Hindlimb muscle (tissue), 1 donor: ENCODE measurements at places on chromosomes 5 and 9. TPM values are rescaled to one million over a fixed set of nuclear protein-coding genes. Genes with fewer than 3 reads are reported as not detected.

Gene COL15A1
- 227 TPM for polyA plus RNA-seq

Gene ESM1
- 2.3 TPM for polyA plus RNA-seq

Gene BNC2
- 5.3 TPM for polyA plus RNA-seq

Gene FGFR4
- 195 TPM for polyA plus RNA-seq

Gene ANKDD1B
- 0.75 TPM for polyA plus RNA-seq

Gene TGFBI
- 148 TPM for polyA plus RNA-seq

Gene BHMT
- polyA plus RNA-seq, result not detected

Gene PCDHGA7
- polyA plus RNA-seq, result 1.6 TPM

Gene TMEM174
- not detected for polyA plus RNA-seq

Gene PDE4D
- polyA plus RNA-seq, result 40.8 TPM

Gene TMEM232
- polyA plus RNA-seq, result 1.0 TPM

Gene TAS2R1
- not detected for polyA plus RNA-seq

DNA sequence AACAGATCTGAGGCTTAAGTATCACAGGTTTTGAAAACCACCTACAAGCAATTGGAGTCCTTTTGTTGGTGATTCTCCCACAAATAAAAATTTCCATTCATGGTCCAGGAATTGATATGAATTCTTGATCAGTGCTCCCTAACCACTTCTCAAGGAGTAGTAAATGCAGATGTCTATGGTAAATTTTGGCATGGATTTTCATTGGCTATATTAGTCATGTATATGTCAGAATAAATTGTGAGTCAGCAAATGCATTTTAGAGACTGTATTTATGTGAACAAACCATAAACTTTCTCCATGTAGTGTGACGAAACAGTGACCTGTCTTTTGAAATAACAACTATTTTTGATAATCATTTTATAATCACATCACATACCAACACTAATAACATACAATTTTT is 611.1 kb downstream of the HTR1A start:
- no peak for DNase-seq

GRCh38 chr5:180343831-180344695 is 9.1 kb downstream of the GFPT2 start:
- DNase-seq, result peak; percentile 58

DNA sequence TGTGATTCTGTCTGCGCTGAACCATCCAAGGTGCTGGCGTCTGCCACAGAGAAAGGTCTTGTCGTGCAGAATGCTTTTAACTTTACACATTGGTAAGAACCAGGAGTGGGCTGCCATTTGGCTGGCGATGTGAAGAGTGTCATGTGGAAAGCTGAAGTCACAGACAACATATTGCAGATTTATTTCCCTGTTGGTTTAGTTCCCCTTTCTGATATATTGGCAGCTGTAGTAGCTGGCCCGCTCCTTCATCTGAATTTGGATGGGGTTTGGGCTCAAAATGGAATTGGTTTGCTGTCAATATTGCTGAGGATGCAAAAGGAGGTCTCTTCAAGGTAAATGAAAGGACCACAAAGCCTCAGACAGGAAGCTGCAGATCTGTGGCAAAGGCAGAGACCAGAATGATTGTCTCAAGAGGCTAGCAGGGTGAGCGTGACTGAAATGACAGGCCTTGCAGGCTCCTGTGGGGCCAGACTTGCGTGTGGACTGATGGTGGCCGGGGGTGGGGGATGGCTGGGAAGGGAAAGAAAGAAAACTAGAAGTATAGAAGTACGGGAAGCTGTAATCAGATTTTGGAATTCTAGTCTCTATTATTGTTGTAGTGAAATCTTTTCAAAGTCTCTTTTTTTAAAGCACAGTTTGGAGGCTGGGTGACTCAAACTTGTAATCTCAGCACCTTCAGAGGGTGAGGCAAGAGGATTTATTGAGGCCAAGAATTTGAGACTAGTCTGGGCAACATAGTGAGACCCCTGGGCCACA is 25.1 kb upstream of the CD180 start:
- DNase-seq, result no peak

GRCh38 chr9:73056245-73056644 is 95.4 kb upstream of the ANXA1 start:
- DNase-seq, result no peak

- no peak for DNase-seq
Observed at GRCh38 chr9:125883565-125884217, 136.5 kb downstream of the PBX3 start.

- DNase-seq, result no peak
Observed at GRCh38 chr9:99750526-99750925, 71.2 kb upstream of the NR4A3 start.

DNA sequence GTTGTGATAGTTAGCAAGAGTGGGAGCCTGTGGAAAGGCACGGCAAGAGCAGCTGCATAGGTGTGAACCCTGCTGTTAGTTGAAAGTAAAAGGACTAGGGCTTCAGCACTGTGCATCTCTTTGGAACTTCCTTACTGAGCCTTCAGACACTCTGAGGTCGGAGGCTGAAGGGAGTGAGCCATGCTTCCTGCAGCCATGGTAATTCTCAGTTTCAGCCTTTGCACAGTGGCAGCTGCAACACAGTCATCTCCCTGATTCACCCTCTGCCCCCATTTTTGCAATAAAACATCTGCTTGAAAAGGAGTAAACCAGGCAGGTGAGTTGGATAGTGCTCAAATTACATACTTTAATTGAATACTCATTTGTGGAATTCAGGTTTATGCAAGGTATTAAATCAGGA is 6.5 kb upstream of the TLE4 start:
- no peak for DNase-seq

DNA sequence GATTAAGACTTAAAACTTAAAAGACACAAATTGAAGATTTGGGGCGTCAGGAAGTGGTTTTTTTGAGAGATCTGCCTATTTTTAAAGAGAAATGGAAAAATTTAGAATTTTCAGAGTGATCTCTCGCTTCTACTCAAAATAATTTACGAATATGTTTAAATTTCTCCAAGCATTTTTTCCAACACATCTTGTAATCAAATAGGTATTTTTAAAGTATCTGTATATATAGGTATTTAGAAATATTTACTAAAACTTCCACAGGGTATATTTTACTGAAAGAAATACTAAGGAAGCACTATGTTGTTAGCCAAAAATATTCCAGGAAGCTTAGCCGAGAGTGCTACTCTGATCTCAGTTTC is 9.8 kb upstream of the PCDHB1 start:
- no peak for DNase-seq

- peak; percentile 91 for DNase-seq
Observed at GRCh38 chr5:132496631-132497487, 6.3 kb upstream of the IRF1 start.

- no peak for DNase-seq
Observed at GRCh38 chr9:92032891-92033290, 82.3 kb downstream of the SPTLC1 start.

DNA sequence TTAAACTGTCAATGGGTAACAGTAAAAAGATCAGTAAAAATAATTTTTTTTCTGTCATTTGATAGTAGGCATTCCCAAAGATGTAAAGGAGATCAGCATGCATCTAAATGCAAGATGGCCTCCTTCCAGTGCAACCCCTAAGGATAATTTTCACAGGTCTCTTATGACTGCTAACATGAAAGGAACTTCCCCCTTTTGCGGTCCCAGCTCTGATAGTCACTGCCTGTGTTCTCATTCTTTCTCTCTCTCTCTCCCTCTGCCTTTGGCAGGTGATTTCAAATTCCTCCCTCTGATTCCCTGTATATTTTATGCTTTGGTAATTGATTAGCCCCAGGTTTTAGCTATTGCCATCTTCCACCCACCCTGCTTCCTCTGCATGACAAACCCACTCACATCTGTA is 8.9 kb downstream of the SPINK14 start:
- DNase-seq, result no peak

- peak; percentile 100 for DNase-seq
Observed at GRCh38 chr5:138575194-138576015, at the start of gene HSPA9. TSS of gene HSPA9 (minus strand) at chr5:138575401. CDS start at chr5:138575318, 83 bp downstream.

DNA sequence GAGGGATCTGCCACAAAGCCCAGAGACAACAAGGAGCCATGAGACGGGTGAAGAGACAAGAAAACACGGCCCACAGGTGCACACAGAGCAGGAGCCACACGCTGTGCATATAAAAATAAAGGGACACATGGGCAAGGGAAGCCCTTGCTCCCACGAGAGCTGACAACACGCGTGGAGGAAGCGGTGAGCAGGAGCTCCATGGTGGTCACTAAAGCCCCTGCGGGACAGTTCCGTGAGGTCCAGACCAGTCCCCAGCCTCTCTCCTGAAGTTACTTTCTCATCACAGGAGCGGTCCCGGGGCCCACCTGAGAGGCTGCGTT is 90.7 kb downstream of the CAMSAP1 start:
- DNase-seq, result no peak

GRCh38 chr9:21779397-21779796 is 23.0 kb upstream of the MTAP start:
- DNase-seq, result no peak

- no peak for DNase-seq
Observed at GRCh38 chr5:180129291-180130190, 58.0 kb upstream of the RNF130 start.

DNA sequence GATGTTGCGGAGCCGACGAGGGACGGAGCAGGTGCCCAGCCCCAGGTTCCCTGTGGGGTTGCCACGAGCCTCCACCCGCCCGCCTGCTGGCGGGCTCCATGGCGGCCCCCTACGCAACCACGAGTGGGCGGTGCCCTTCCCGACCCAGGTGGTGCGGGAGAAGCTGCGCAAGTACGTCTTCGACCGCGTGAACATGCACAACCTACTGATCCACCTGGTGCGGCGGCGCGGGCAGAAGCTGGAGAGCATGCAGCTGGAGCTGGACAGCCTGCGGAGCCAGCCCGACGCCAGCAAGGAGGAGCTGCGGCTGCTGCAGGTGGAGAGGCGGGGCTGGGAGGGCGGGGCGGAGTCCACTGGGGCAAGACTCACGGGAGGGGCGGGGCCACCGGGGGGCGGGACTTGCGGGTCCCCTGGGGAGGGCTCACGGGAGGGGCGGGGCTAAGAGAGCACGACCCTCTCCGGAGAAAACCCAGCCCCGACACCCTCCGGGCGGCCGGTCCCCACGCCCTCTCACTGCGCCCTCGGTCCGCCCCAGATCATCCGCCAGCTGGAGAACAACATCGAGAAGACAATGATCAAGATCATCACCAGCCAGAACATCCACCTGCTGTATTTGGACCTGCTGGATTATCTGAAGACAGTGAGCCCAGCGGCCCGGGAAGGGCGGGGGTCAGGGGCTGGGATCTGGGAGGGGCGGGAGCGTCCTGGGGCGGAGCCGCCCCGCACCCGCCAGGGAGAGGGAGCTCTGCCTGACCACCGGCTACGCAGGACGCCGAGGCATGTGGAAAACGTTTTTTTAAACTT is 3.9 kb downstream of the CCDC183 start:
- DNase-seq, result no peak

GRCh38 chr5:172178301-172178987 is 9.6 kb downstream of the STK10 start:
- no peak for DNase-seq

DNA sequence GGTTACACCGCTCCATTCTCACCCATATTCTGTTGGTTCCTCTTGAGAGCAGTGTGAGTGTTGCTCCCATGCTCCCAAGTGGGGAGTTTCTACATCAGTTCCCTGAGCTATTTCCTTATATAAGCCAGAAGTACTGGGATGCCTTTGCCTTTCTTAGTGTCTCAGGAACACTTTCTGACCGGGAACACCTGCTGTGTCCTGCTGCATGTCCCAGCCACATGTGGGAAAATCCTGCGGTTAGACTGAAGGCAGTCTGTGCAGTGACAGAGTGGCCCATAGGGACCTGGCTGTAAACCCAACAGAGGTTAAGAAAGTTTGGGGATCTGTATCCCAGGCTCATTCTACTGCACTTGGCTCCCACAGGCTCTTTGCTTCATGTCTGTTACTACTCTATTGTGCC is 126.0 kb downstream of the EGFLAM start:
- no peak for DNase-seq

DNA sequence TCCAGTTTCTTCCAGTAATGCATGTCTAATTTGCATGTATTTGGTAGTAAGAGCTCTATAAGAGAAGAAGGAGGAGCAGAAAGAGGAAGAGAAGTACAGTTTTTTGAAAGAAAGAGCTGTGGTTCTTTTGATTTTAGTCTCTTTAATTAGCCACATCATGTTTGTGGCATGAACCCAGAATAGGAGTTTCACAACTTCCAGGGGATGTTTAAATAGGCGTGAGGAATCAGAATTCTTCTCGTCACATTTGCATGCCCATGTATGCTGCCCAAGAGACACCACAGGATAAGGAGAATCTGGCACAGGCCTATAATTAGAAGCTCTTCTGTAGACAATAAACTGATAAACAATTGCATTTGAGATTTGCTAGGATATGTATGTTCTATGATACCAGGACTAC is 78.7 kb downstream of the GAS1 start:
- no peak for DNase-seq

DNA sequence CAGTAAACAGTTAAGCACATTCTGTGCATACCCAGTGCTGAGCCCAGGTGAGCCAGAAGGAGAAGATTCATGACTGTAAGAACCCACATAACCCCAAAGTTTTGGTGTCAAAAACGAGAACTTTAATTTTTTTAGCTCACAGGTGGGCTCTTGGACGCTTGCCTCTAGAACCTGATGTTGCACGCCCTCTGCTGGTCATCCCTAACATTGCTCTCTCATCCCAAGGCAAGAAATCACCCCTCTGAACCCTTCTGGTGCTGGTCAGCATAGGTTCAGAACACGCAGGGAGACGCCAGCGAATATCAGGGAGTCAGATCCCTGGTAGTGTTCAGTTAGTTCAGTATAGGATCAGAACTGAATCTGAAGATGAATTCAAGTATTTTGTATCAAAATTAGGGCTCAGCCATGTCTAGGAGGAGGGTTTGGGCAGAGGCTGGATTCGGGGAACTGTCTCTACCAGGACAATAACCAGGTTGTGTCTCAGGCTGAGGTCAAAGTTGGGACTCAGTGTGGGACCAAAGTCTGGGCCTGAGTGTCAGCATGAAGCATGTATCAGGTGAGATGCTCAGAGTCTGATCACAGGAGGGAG is 4.1 kb upstream of the DNAJB5 start:
- DNase-seq, result no peak

DNA sequence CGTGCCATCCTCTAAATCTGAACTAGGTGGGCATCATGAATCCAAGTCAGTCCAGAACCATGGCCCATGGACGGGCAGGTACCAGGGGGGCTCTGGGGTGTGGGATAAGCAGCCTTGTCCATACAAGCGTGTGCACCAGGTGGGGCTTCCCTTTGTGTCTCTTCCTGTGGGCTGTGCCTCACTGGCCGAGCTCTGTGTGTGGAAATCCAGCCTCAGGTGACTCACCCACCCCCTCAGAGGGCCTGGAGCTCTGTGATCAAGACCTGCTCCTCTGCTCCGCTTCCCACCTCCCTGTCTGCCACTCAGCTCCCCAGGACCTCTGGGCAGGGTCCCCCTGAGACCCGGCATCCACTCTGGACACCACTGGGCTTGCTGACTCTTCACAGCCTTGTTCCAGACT is 33.0 kb downstream of the GADD45G start:
- no peak for DNase-seq

GRCh38 chr5:15734058-15734457 is 234.1 kb downstream of the FBXL7 start:
- no peak for DNase-seq

GRCh38 chr5:158195416-158196210 is 336.7 kb upstream of the CLINT1 start:
- DNase-seq, result peak; percentile 34

DNA sequence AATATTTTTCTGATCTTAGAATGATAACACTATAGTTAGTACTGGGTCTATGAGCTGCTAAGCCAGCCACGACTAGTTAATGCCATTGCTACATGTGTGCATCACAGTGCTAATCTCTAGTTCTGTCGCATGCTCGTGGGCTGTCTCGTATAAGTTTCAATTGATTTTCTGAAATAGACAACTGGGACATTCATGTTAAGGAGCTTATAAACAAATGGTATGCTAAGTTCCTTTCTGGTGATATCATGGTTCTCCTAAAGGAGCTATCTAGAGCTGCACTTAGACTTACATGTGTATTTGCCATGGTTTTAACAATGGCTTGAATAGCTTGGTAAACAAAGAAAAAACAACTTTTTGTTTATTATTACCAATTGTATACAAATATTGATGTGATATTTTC is 46.2 kb downstream of the F2RL2 start:
- DNase-seq, result no peak
